ENCODE measurements at places on chromosomes 4 and X.

- DNase-seq, result no peak
Measured at GRCh38 chr4:73770917-73771316, 30.5 kb downstream of the CXCL8 start.

DNA sequence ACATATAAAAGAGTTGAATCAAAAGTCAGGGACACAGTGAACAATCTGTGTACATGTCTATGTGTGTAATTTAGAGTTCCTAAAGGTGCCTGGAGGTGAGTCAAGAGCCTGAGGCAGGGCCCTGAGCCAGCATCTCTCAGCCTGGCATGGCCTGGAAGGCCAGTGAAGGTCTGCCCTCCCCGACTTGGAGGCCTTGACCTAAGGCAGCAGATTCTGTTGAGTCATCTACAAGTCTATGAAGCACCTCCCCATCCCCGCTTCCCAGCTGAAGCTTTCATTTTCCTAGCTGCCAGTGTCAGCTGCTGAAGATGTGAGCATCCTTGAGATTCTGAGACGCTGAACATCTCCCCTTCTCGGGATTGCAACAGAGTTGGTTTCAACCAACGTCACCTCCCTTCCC, 583.9 kb downstream of the BCOR start:
- no peak for DNase-seq

GRCh38 chr4:142535009-142535408, 311.1 kb downstream of the INPP4B start:
- no peak for DNase-seq

- no peak for DNase-seq
Measured at GRCh38 chr4:163523791-163524365, 29.4 kb downstream of the TMA16 start.

- no peak for DNase-seq
Measured at GRCh38 chr4:3276986-3277385, 15.8 kb upstream of the RGS12 start.

GRCh38 chr4:169226565-169226964, 44.2 kb downstream of the SH3RF1 start:
- no peak for DNase-seq

DNA sequence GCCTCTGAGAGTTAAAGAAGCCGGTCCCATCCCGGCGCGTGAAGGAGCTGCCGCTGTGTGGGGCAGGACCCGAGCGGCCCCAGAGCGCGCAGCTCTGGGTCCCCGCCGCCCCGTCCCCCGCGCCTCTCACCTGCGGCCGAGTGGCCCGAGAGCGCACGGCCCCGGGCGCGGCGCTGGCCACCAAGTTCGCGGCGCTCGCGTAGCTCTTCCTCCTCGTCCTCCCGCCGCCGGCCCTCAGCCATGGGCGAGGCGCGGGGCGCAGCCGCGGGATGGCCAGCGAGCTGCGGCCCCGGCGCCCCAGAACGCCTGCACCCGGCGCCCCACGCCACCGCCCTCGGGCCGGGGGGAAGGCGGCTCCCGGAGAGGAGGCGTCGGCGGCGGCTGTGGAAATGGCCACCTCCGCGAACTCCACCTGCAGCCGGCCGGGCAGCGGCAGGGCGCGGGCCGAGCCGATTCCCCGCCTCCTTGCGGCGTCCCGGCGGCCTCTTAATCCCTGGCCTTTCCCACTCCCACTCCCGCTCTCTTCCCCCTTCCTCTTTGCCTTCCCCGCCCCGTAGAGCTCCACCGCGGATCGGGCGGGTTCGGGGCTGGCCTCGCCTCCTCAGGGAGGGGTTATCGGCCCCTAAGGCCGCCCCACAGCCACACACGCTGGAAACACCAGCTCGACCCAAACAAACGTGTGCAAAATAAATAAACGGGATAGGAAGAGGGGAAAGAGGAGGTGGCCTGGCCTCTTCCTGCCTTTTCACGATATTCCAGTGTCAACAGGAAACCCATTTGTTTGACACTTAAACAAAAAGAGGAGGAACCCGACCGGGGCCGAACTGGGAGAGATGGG, at the start of gene SH3D19:
SH3D19 (minus strand) TSS at position 495 of the 838 bp plus-strand sequence; CDS start at position 242, 253 bp downstream.
- no peak for DNase-seq

DNA sequence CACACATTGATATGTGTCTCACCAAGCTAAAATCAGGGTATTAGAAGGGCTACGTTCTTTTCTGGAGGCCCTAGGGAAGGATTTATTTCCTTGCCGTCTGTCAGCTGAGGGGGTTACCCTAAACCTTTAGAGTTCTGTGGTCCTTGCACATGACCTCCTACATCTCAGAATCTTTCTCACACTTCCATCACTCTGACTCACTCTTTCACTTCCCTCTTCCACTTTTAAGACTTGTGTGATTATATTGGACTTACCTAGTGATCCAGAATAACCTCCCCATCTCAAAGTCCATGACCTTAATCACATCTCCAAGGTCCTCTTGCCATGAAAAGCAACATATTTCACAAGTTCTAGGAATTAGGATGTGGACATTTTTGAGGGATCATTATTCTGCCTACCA, 53.6 kb upstream of the FUNDC1 start:
- no peak for DNase-seq

DNA sequence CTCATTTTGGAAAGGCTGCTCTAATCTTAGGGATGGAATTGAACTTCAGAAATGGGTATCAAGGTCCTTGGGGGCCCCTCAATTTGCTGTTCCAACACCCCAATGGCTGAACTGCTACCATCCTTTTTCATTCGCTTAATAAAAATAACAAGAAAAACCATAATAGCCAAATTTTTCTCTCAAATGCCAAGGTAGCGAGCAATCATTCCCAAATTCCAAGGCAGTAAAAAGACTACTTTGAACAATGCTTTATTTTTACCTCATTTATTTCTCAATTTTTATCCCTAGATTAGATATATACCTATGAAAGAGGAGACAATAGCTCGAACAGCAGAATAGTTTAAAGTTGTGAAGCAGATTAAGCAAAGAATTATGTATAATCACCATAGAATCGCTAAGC, 323.4 kb upstream of the SLC7A11 start:
- DNase-seq, result no peak

GRCh38 chr4:102684610-102685052, 76.1 kb downstream of the MANBA start:
- no peak for DNase-seq

DNA sequence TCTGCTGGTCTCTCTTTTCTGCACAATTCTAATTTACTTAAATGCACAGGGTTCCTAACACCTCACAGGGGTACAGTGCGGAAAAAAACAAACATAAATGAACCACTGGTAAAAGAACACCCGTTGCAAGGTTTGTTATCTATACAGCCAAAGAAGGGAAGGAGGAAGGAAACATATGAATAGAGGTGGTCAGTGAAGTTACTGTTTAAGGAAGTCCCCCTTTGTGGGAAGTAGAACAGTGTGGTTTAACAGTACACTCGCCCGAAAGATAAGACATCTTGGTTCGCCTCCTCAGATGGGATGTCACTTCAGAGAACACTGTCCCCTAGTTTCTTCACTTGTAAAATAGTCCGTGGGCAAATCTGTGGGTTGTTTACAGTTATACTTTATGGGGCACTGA, 57.5 kb downstream of the TEC start:
- no peak for DNase-seq

DNA sequence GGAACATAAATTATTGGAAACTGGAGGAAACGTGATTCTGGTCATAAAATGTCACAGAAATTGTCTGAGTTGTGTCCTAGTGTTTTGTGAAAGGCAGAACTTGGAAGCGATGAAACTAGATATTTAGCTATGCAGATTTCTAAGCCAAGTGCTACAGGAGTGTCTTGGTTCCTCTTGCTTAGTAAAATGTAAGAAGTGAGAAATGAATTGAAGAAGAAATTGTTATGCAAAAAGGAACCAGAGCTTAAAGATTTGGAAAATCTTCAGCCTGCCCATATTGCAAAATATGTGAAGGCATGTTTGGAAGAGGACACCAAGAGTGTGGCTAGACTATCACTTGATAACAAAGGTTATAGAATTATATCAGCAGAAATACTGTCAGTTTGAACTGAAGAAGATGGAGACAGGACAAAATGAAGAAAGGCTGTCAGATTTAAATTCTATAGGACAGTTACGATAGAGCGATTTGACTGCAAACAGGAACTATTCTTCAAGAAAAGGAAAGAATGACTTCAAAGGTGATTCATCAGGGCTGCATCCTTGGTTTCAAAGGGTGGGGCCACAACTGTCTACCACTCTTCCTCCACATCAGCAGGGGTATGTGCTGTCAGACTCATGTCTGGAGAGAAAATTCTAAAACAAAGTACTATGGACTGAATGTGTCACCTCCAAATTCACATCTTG, 9.4 kb upstream of the CDS1 start:
- DNase-seq, result no peak

DNA sequence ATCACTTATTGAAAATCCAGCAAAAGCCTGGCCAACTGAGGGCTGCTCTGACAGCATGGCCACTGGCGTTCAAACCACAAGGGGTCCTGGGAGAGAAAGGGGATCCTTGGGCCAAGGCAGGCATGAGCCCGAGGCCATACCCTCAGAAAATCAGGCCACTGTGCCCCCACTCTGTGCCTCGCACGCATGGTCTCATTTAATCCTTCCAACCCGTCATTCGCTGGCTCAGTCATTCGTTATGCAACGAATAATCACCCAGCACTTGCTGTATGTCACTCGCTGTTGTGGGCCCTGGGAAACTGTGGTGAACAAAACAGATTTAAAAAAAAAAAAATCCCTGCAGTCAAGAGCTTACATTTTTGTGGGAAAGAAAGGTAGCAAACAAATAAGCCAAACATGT, 112.7 kb downstream of the BCOR start:
- no peak for DNase-seq

- DNase-seq, result no peak
Measured at GRCh38 chr4:174036576-174036975, 246.9 kb downstream of the FBXO8 start.

DNA sequence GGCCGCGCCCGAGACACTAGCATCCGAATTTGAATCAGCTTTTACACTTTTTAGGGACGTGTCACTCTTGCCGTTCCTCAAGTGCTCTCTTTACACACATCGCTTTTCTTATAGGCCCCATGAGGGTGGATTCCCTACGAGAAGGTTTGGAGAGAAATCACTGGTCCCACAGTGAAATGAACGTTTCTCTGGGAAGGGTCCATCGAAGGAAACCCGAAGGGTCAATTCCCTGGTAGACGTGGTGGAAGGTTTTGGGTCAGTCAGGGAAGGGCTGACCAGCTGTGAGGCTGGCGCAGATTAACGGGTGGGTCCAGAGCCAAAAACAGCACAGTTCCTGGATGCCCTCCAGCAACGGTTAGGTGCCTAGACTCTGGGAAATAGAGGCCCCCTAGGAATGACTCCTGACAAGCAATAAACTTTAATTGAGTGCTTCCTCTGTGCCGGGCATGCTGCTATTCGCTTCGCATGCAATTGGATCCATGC, 35.9 kb downstream of the ETDC start:
- DNase-seq, result no peak

GRCh38 chr4:125728568-125728967, 413.8 kb downstream of the FAT4 start:
- DNase-seq, result no peak

- DNase-seq, result no peak
Measured at GRCh38 chr4:101283434-101283833, 63.9 kb downstream of the PPP3CA start.

- DNase-seq, result no peak
Measured at GRCh38 chrX:111634823-111635729, 45.9 kb upstream of the ALG13 start.

DNA sequence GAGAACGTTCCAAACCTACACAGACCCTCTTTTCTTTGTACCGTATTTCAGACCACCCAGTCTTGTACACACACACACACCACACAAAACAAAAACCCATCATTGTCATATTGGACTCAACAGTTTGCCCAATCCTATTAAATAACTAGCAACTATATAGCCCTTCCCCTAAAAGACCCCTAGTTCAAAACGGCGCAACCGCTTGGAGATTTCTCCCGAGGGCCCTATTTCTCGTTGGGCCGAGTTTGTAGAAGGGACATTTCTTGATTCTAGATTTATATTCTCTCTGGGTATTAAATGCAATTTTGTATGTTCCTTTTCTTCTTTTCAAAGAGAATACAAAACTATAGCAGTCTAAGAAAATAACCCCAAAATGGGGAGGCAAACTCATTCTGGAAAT, 547 bp upstream of the PDGFRA start:
- DNase-seq, result no peak

DNA sequence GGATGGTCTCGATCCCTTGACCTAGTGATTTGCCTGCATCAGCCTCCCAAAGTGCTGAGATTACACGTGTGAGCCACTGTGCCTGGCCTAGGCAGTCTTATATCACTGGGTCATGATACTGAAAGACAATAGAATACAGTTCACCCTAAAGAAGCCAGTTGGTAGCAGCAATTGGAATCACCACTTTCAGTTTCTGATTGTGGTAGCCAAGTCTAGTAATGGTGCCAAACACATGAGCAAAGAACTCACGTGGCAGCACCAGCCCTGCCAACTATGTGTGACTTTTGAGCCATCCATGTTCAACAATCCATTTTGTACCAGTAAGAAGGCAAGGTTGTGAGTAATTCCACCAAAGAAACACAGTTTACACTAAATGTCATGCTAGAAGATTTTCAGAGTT, 548.4 kb downstream of the KLHL13 start:
- no peak for DNase-seq

DNA sequence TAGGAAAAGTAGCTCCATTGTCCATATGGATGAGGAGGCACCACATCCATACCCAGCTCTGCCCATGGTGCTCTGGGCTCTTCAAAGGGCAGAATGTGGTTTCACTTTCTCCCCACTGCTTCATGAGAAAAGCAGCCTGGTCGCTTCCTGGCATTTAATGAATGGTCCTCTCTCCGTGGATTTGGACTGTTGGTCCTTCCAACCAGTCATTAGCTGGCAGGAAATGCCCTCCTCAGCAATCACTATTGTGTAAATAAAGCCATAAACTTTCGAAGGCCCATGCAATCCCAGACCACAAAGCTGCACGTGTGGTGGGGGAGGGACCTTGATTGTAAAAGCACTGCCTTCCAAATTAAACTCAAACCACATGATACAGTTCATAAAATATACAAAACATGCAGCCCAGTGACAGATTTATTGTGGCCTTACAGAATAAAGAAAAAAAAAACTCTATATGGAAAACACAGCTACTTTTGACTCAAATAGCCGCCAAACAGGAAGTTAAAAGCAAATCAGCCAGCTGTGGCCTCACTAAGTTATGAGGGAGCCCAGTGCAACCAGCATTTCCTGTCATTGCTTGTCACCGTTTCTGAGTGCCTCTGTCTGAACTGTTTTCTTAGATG, 8.1 kb downstream of the MBNL3 start:
- peak; percentile 86 for DNase-seq

DNA sequence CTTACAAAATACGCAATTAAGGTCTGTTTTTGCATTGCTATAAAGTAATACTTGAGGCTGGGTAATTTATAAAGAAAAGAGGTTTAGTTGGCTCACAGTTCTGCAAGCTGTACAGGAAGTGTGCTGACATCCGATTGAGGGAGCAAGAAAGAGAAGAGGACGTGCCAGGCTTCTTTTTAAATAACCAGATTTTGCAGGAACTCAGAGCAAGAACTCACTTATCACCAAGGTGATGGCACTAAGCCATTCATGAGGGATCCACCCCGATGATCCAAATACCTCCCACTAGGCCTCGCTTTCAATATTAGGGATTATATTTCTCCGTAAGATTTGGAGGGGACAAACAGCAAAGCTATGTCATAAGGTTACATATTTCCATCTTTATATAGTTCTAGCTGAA, 456.7 kb downstream of the GLUD2 start:
- peak; percentile 9 for DNase-seq
